ENCODE measurements at places on chromosomes 1 and 21. TPM values are rescaled to one million over a fixed set of nuclear protein-coding genes. Genes with fewer than 3 reads are reported as not detected.

Gene PCP4L1
- total RNA-seq = not detected

Gene AGO4
- 6.9 TPM for total RNA-seq

Gene IL20
- total RNA-seq = not detected

Gene PRAMEF11
- total RNA-seq = not detected

Gene LINGO4
- total RNA-seq = 0.66 TPM

Gene NGF
- total RNA-seq = 3.6 TPM

Gene CYB561D1
- total RNA-seq = 6.9 TPM

Gene AIRE
- total RNA-seq = 1.0 TPM

Gene FTCD
- not detected for total RNA-seq

Gene HMGB4
- not detected for total RNA-seq

Gene ANKRD35
- 0.26 TPM for total RNA-seq

Gene CRYBG2
- not detected for total RNA-seq

Gene PDPN
- total RNA-seq = 7.5 TPM

Gene AADACL3
- total RNA-seq = not detected

Gene SVBP
- total RNA-seq = 12.2 TPM

Gene SLC9C2
- total RNA-seq = not detected

Gene RGS13
- not detected for total RNA-seq

Gene CTTNBP2NL
- 15.2 TPM for total RNA-seq

Gene AMPD1
- not detected for total RNA-seq

DNA sequence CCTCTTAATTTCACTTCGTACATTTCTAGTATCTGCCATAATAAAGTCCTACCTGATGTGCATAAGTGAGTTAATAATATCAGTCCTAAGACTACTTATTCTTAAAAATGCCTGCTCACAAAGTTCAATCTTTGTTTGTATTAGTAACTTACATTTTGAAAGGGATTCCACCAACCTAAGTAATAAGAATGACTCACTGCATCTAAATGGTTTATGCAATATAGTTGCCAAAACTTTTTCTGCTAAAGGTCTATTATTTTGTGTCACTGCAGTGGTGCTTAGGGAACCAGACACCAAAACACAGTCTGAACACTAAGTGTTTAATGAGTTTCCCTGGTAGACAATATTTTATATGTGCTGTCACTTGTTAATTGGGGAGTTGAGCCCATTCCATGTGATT is 1.8 kb downstream of the ZNF669 start:
- peaks cover 12% of the 10 kb centered on the region for H3K36me3 ChIP-seq
- H3K27ac ChIP-seq = no peak overlapping the region
- no peak overlapping the region for H3K4me3 ChIP-seq
- peaks cover 12% of the 10 kb centered on the region for H3K4me1 ChIP-seq
- no peaks in the 10 kb centered on the region for H3K27me3 ChIP-seq

- H3K27me3 ChIP-seq = no peaks in the 10 kb centered on the region
- H3K27ac ChIP-seq = peak overlapping the region; percentile 77
- no peaks in the 10 kb centered on the region for H3K36me3 ChIP-seq
- peak overlapping the region; percentile 49 for H3K4me3 ChIP-seq
- H3K4me1 ChIP-seq = peaks cover 59% of the 10 kb centered on the region
These were observed 486 bp downstream of the SLC27A3 start for GRCh38 chr1:153775458-153776327.

- no peaks in the 10 kb centered on the region for H3K36me3 ChIP-seq
- no peaks in the 10 kb centered on the region for H3K27me3 ChIP-seq
- no peak for DNase-seq
- H3K4me1 ChIP-seq = no peaks in the 10 kb centered on the region
- no peak overlapping the region for H3K27ac ChIP-seq
These were observed 91.5 kb upstream of the GCLM start for GRCh38 chr1:94000510-94001282.

GRCh38 chr1:74474585-74474984 is 37.8 kb downstream of the LRRC53 start:
- H3K36me3 ChIP-seq = no peaks in the 10 kb centered on the region
- DNase-seq = no peak
- no peaks in the 10 kb centered on the region for H3K4me1 ChIP-seq
- H3K27ac ChIP-seq = no peak overlapping the region
- no peaks in the 10 kb centered on the region for H3K27me3 ChIP-seq

- no peak for DNase-seq
- no peaks in the 10 kb centered on the region for H3K36me3 ChIP-seq
- no peaks in the 10 kb centered on the region for H3K27me3 ChIP-seq
- H3K4me1 ChIP-seq = no peaks in the 10 kb centered on the region
These were observed 117.1 kb upstream of the COL6A1 start for GRCh38 chr21:45864436-45864835.

GRCh38 chr1:3283849-3284248 is 170.6 kb upstream of the ARHGEF16 start:
- no peak overlapping the region for H3K27ac ChIP-seq
- H3K27me3 ChIP-seq = no peaks in the 10 kb centered on the region
- peak; percentile 52 for DNase-seq
- peaks cover 23% of the 10 kb centered on the region for H3K4me1 ChIP-seq

DNA sequence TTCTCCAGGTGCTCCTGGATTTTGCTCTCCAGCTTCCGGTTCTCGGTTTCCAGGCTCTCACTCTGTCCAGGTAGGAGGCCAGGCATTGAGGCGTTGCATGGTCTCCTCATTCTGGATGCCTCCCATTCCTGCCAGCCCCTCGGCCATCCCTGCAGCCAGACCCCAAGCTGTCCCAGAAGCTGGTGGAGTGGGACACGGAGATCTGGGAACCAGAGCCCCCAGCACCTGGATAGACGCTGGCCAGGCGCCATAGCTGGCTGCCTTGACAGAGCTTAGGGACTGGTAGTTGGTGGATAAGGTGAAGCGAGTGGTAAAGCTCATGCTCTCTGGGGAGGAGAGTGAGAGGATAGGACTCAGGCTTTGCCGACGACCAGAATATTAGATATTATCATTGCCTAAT is 29.6 kb downstream of the RAP1A start:
- H3K4me1 ChIP-seq = peaks cover 13% of the 10 kb centered on the region
- H3K27me3 ChIP-seq = no peaks in the 10 kb centered on the region
- no peak for DNase-seq
- H3K36me3 ChIP-seq = no peaks in the 10 kb centered on the region

- no peaks in the 10 kb centered on the region for H3K36me3 ChIP-seq
- H3K4me1 ChIP-seq = peaks cover 9% of the 10 kb centered on the region
- no peak overlapping the region for H3K4me3 ChIP-seq
- H3K27ac ChIP-seq = no peak overlapping the region
These were observed 4.5 kb downstream of the PAFAH2 start for GRCh38 chr1:25993197-25993951.

GRCh38 chr21:44749116-44749758 is 37.9 kb upstream of the TSPEAR start:
- H3K4me3 ChIP-seq = no peak overlapping the region
- no peaks in the 10 kb centered on the region for H3K4me1 ChIP-seq
- no peaks in the 10 kb centered on the region for H3K36me3 ChIP-seq
- no peak overlapping the region for H3K27ac ChIP-seq
- no peaks in the 10 kb centered on the region for H3K27me3 ChIP-seq

- H3K27ac ChIP-seq = no peak overlapping the region
- H3K27me3 ChIP-seq = no peaks in the 10 kb centered on the region
- no peak for DNase-seq
These were observed 19.1 kb downstream of the AGL start for GRCh38 chr1:99869304-99869703.

GRCh38 chr1:42183957-42184268 is 19.4 kb upstream of the GUCA2A start:
- H3K27me3 ChIP-seq = no peaks in the 10 kb centered on the region
- peaks cover 5% of the 10 kb centered on the region for H3K36me3 ChIP-seq
- DNase-seq = no peak
- H3K4me3 ChIP-seq = no peak overlapping the region
- no peak overlapping the region for H3K27ac ChIP-seq

DNA sequence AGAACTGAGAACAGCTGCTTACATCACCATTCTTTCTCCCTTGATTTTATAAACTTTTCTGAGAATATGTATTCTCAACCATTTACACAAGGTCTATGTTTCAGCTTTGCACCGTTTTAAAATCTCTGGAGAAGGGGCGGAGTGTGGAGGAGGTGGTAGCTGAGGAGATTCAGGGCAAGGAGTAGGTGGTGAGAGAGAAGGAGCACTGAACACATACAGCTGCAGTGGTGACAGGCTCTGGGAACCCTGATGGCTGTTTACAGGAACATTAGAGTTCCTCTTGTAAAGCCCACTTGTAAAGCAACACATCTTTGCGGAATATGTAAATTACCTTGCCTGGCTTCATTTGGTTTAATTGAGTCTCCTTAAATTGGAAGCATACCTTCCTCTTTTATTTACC is 89.7 kb downstream of the SMYD2 start:
- H3K27me3 ChIP-seq = no peaks in the 10 kb centered on the region
- peaks cover 2% of the 10 kb centered on the region for H3K36me3 ChIP-seq
- no peaks in the 10 kb centered on the region for H3K4me1 ChIP-seq
- H3K4me3 ChIP-seq = no peak overlapping the region
- DNase-seq = no peak

GRCh38 chr21:14353726-14354125 is 29.2 kb downstream of the HSPA13 start:
- no peak for DNase-seq
- H3K27ac ChIP-seq = no peak overlapping the region
- no peaks in the 10 kb centered on the region for H3K4me1 ChIP-seq
- H3K27me3 ChIP-seq = no peaks in the 10 kb centered on the region

GRCh38 chr1:165844114-165844798 is 16.8 kb downstream of the UCK2 start:
- no peaks in the 10 kb centered on the region for H3K27me3 ChIP-seq
- no peak for DNase-seq
- peaks cover 35% of the 10 kb centered on the region for H3K4me1 ChIP-seq

- no peaks in the 10 kb centered on the region for H3K27me3 ChIP-seq
- no peaks in the 10 kb centered on the region for H3K36me3 ChIP-seq
- H3K4me3 ChIP-seq = peak overlapping the region; percentile 65
- H3K27ac ChIP-seq = no peak overlapping the region
- peaks cover 37% of the 10 kb centered on the region for H3K4me1 ChIP-seq
- no peak for DNase-seq
These were observed 2.2 kb downstream of the IER5 start for GRCh38 chr1:181090641-181091126.

GRCh38 chr1:66778266-66778665 is 22.8 kb downstream of the INSL5 start:
- H3K27ac ChIP-seq = no peak overlapping the region
- DNase-seq = no peak
- H3K27me3 ChIP-seq = no peaks in the 10 kb centered on the region
- H3K4me3 ChIP-seq = no peak overlapping the region

DNA sequence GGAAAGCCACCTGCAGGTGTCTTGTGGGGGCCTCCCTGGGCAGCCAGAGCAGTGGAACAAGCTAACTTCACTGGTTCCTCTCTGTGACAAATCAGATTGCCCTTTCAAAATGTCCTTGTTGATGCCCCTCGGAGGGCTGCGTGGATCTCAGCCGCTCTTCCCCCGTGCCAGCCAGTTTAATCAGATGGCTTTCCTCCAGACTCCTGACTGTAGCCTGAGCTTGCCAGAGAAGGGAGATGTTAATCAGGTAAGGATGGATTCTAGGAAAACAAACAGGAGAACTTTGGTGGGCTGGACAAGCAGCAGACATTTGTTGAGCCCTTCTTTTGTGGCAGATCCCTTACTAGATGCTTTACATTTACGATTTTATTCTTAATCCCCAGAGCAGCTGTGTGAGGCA is 88.2 kb downstream of the DMRTA2 start:
- H3K36me3 ChIP-seq = no peaks in the 10 kb centered on the region
- no peak overlapping the region for H3K4me3 ChIP-seq
- DNase-seq = no peak
- peaks cover 13% of the 10 kb centered on the region for H3K4me1 ChIP-seq

DNA sequence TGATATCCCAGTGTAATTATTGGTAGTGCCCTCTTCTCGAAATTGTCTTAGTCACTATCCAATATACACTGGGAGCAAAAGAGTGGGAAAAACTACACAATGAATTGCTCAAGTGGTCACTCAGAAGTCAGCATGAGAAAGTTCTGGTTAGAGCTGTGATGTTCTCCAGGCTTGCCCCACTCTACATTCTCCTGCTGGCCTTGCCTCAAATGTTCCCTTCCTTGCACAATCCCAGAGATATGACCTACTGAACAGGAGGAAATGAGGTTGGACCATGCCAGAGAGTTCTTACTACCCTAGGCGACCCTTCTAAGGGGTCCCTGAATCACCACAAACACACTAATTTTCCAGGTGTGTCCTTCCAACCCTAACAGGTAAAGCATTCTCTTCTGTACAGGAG is 40.8 kb downstream of the GLUL start:
- no peaks in the 10 kb centered on the region for H3K36me3 ChIP-seq
- no peak overlapping the region for H3K4me3 ChIP-seq
- peak; percentile 34 for DNase-seq
- H3K27me3 ChIP-seq = no peaks in the 10 kb centered on the region
- no peaks in the 10 kb centered on the region for H3K4me1 ChIP-seq

DNA sequence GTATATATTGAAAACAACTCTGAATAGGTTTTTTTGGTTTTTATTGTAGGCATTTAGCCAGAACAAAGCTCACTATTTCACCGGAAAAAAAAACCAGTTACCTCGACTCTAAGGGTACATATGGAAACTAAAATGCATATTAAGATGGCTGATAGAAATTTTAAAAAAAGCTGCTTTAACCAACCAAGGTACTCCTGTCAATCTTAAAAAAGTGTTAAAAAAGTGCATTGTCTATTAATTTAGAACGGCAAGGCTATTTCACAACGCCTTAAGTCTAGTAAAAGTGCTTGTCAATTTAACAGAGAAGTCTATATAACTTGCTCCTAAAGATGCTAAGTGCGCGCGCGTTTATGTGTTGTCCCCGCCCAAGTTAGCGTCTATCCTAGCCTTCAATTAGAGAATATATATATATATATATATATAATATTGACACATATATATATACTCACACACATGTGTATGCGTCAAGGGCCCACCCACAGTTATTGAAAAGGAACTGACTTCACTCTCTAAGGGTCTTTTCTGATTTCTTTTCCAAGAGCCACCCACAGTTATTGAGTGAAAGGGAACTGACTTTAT is 934 bp downstream of the ASPM start:
- no peak for DNase-seq
- no peak overlapping the region for H3K4me3 ChIP-seq
- H3K27me3 ChIP-seq = no peaks in the 10 kb centered on the region
- H3K27ac ChIP-seq = no peak overlapping the region
- peaks cover 3% of the 10 kb centered on the region for H3K4me1 ChIP-seq
- H3K36me3 ChIP-seq = no peaks in the 10 kb centered on the region

DNA sequence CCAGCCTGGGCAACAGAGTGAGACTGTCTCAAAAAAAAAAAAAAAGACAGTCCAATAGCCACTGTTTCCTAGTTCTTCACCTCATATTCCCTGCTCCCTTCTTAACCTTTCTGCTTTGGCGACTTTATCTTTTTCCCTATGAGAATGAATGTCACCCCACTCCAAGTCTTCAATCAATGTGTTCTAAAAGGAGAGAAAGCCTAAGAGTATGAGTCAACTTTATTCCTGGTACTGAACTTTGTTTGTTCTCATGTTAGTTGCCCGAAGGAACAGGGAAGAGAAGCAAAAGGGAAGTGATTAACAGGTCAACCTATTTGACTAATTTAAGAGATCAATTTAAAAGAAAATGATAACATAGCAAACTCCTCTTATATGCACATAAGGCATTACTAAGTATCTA is 39.9 kb upstream of the SLC16A1 start:
- H3K27me3 ChIP-seq = no peaks in the 10 kb centered on the region
- no peak overlapping the region for H3K27ac ChIP-seq
- no peak for DNase-seq
- H3K4me3 ChIP-seq = no peak overlapping the region
- H3K36me3 ChIP-seq = no peaks in the 10 kb centered on the region

- H3K27ac ChIP-seq = no peak overlapping the region
- H3K27me3 ChIP-seq = no peaks in the 10 kb centered on the region
- H3K36me3 ChIP-seq = no peaks in the 10 kb centered on the region
- H3K4me1 ChIP-seq = no peaks in the 10 kb centered on the region
These were observed 324.6 kb upstream of the USP25 start for GRCh38 chr21:15405214-15405613.

All from body of pancreas (tissue), 4 donors.